ENCODE measurements at places on chromosomes 7 and 10.

GRCh38 chr10:75971402-75972211 lies 540.2 kb downstream of the LRMDA start:
- DNase-seq = no peak

DNA sequence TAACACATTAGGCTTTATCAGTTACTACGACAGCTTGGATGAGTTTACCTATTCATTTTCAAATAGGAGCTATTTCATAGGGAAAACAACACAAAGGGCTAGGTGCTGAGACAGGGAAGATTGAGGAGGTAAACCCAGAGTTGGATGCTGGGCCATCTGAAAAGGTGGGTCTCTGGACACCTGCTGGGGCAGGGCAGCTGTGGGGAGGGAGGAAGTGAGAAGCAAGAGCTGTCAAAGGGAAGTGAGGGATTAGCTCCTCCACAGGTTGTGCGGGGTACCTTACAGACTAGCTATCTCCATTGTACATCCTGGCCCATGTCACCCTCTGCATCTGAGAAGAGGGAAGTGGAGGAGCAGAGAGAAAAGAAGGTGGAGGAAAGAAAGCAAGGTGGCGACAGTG lies 48.9 kb downstream of the BLNK start:
- no peak for DNase-seq

DNA sequence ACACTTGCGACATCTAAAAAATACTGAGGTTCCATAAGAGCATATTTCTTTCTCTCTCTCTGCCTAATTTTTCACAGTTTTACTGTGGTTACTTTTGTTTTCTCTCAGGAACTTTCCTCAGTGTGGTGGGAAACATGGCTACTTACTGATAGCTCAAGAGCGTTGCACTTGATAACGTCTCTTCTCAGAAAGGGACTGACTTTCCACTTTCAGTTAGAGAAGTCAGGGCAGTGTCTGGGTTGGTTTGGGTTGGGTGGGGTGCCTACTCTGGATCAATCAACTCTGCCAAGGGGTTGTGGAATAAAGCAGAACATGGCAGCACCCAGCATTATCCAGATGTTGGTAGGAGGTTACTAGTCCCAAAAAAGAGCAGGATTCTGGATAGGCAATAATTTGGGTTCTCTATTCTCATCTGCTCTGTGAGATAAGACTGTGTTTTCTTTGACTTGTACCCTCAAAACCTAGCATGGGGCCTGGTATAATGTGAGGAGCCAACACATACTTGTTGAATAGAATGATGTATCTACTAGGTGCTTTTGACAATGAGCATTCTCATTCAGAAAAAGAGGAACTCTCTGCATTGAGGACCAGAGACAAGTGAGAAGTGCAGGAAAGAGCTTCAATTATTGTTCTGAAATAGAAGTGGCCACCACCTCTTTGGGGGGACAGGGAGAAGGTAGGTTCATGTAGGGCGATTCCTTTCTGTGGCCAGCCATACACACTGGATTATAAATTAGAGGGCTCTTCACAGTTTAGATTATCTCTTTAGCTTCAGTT lies 315.7 kb downstream of the REEP3 start:
- DNase-seq = no peak

DNA sequence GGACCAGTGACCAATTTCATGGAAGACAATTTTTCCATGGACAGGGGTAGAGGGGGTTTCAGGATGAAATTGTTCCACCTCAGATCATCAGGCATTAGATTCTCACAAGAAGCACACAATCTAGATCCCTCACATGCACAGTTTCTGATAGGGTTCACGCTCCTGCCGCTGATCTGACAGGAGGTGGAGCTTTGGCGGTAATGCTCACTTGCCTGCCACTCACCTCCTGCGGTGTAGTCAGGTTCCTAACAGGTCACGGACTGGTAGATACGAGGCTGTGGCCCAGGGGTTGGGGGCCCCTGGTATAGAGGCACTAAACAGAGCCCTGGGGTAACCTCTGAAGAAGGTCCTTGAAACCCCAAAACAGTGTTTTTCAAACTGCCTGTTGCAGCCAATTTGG lies 6.5 kb downstream of the BRAF start:
- no peak for DNase-seq

GRCh38 chr10:7310076-7310475 lies 100.8 kb downstream of the SFMBT2 start:
- DNase-seq = no peak

DNA sequence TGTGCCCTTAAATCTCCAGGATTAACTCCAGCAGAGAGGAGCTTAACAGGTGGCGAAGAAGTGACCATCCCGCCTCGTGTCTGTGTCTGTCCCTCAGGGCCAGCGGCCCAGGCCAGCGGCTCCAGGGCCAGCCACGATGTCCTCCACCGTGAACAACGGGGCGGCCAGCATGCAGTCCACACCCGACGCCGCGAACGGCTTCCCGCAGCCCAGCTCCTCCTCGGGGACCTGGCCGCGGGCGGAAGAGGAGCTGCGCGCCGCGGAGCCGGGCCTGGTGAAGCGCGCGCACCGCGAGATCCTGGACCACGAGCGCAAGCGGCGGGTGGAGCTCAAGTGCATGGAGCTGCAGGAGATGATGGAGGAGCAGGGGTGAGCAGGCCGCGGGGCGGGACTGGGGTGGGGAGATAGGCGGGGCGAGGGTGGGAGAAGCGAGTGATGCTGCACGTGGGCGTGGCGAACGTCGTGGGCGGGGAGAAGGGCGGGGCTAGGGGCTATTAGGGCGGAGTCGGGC lies 33.3 kb downstream of the SRRM3 start:
- DNase-seq = no peak

DNA sequence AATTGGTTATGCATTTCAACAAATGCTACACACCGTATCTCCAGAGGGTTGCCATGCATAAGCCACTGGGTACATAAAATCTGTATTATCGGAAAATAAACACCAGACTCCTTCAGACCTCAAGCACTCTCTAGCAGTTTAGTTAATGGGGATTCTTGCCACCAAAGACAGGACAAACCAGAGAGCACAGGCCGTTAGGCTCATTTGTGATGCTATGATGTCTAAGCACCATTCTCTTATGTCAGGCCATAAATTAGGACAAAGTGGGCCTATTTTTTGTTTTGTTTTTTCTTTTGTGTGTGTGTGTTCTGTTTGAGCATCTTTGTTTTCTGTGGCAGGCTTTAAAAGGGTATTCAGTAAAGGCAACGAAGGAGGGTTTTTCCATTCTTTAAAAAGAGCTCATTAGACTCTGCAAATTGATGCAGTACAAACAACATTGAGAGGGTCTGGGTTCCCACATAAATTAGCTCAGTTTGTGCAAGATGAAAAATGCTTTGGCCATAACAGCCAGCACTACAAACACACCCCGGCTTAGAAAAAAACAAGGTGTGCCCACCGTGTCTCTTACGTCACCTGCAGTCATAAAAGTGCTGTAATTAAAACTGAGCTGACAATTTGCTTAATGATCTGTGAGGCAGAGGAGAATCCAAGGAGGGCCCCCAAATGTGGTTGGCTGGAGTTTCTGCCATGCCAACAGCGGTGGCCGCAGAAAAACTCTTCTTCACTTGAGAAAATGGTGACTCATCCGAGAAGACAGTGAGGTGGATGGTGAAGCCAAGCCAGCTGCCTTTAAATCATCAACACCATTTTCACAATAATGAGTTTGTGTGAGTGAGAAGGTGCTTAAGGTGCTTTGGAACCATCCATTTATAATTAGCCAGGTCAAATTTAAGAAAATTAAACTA lies 297.9 kb downstream of the GATA3 start:
- no peak for DNase-seq

GRCh38 chr7:77403957-77404356 lies 12.2 kb downstream of the GSAP start:
- DNase-seq = no peak

DNA sequence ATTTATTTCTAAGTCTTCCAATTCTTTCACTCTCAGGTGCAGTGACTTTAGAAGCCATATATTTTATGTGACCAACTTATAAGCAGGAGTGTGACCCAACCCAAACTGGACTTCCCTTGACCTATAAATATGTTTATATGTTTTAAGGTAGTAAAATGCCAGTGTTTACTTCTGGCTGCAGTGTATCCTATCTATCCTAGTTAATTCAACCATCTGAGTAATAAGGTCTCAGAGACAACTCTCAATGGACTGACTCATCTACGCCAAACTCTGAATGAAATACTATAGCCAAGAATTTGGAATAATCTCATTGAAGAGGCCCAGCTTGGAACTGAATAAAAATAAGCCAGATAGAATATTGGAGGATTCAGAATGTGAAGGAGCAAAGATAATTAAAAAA lies 544.5 kb upstream of the SORCS1 start:
- DNase-seq = no peak

GRCh38 chr10:73917566-73918305 lies 6.8 kb downstream of the PLAU start:
- DNase-seq = no peak

GRCh38 chr7:88545663-88546062 lies 213.8 kb upstream of the ZNF804B start:
- no peak for DNase-seq

- no peak for DNase-seq
These were observed 96.5 kb upstream of the PODXL start for GRCh38 chr7:131652934-131653333.

GRCh38 chr7:155861480-155861868 lies 49.2 kb upstream of the SHH start:
- DNase-seq = no peak

GRCh38 chr10:29102233-29102632 lies 186.6 kb upstream of the LYZL1 start:
- DNase-seq = no peak

DNA sequence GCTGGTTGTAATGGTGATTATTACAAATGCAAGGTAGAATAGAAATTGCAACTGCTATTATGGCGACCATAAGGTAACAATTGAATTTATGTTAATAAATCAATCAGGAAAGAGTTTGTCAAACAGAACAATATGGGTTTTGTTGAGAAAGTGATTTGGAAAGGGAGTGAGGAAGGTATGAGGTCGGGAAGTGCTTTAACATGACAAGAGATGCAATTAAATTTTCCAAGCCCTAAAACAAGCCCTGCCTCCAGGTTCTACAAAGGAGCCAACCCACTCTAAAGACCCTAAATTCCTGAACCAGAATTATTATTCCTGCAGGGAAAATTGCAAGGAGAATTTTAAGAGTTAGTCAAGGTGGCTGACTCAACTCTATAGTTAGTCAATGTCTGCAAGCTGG lies 363.7 kb downstream of the BMPER start:
- no peak for DNase-seq

DNA sequence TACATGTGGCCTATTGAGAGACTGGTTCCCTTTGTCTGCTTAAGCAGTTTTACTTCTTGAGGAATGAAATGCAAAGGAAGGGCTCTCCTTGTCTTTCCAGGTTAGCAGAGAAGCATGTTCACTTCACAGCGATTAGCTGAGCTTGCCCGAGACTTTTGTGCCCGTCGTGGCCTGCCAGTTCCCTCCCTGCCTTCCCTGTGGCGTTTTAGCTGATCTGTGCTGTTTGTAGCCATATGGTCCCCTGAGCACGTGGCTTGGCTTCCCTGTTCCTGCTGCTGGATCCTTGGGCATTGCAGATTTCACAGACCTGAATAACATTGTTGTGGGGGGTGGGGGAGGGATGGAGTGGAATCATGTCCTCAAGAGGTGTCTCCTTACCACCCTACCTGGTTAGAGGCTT lies 61.8 kb downstream of the SND1 start:
- no peak for DNase-seq

- DNase-seq = no peak
These were observed 689.7 kb upstream of the IGFBP3 start for GRCh38 chr7:46610746-46611145.

GRCh38 chr7:36487756-36488336 lies 98.2 kb downstream of the ANLN start:
- no peak for DNase-seq

GRCh38 chr10:103416436-103417147 lies 20.2 kb downstream of the PDCD11 start:
- DNase-seq = peak; percentile 4

DNA sequence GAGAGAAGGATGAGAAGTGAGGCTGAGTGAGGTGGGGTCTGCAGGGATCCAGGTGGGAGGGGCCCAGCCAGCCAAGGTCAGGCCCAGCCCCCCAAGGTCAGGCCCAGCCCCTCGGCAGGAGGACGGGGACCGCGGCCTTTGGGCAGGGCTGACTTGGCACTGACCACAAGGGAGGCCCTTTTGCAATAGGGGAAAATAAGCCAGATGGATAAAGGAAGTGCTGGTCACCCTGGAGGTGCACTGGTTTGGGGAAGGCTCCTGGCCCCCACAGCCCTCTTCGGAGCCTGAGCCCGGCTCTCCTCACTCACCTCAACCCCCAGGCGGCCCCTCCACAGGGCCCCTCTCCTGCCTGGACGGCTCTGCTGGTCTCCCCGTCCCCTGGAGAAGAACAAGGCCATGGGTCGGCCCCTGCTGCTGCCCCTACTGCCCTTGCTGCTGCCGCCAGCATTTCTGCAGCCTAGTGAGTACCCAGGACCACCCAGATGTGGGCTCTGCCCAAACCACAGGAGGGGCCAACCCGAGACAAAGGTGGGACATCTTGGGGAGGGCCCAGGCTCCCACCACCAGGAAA lies at the start of gene PILRA:
Gene PILRA, plus strand, starts transcription at position 227 of the 571 bp plus-strand sequence. Its CDS starts 170 bp downstream, at position 397.
- DNase-seq = no peak

- no peak for DNase-seq
These were observed 22.8 kb downstream of the FRMPD2 start for GRCh38 chr10:48251525-48252353.

DNA sequence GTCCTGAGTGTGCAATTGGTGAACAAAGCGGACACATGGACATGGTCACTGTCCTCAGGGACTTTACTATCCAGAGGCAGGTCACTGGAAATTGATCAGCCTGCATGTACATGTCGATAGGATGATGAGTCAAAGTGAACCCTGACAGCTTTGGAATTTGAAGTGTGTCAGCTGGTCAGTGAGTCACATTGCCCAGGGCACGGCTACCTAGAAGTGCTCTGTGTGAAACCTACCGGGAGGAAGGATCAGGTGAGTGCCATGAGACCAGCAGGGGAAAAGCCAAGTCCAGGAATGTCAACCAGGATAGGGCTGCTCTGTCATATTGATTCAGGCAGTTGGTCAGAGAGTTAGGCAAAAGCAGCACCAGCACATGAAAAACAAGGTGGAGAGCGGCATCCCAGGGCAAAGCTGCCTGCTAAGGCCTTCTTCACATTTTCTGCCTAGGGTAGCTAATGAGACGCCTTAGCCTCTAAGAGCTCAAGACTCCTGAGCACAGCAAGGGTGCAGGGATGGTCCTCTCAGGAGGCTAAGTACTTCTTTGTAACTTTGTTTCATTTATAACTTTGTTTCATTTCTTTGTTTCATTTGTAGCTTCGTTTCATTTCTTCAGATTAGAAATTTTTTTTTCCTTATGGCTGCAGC lies 19.4 kb upstream of the PDCD4 start:
- DNase-seq = no peak

Data from T1000 (cell line).